ENCODE measurements at places on chromosomes 2 and 18.

GRCh38 chr18:52395146-52395852 is 55.3 kb downstream of the DCC start:
- DNase-seq, result no peak

- DNase-seq, result no peak
Observed at GRCh38 chr2:152245653-152246052, 70.1 kb upstream of the STAM2 start.

DNA sequence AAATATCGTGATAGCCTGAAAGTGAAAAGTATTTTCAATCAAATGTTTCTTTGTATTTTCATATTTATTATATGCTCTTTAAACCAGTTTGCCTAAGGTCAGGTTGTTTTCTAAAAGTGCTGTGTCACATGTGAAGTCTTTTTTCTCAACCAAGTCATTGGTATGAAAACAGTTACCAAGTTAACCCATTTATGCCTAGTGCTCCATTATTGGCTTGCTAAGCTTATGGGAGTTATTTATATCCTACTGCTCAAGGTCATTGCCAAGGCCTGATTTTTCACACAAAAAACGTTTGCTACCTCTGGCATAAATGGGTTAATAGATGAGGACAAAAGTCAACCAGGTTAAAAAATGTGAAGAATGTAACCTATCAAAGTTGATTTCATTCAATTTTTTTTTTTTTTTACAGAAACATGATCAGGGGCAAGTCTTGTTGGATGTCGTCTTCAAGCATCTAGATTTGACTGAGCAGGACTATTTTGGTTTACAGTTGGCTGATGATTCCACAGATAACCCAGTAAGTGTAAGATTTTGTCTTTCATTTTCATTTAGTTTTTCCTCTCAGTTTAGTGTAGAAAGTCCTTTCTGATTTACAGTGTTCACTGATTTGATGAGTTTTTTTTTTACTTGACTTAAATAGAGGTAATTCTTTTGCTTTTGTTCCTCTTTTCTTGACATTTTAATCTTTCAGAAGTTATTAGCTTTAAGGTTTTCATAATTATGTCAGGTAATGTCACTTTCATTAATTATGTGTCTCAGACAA is 102.6 kb downstream of the PTPN4 start:
- DNase-seq, result no peak

- no peak for DNase-seq
Observed at GRCh38 chr2:52253416-52253980, 1221.6 kb upstream of the NRXN1 start.

DNA sequence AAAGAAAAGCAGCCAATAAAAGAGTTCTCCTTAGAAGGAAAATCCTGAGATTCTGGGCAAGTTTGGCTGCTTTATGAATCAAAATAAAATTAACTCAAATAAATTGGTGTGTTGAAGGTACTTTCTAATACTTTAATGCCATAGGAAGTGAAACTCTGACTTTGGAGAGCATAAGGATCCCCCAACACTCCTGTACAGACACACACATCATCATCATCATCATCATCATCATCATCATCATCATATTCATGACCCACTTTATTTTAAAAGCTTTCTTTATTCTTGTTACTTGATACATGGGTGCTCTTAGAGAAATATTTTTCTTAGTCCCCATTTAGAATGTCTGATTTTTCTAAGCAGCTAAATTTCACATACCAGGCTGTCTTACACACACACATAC is 283.1 kb upstream of the CYRIA start:
- DNase-seq, result no peak

GRCh38 chr2:157377861-157378260 is 52.2 kb upstream of the ERMN start:
- DNase-seq, result no peak

- no peak for DNase-seq
Observed at GRCh38 chr18:12283256-12283655, 24.8 kb upstream of the TUBB6 start.

- no peak for DNase-seq
Observed at GRCh38 chr18:12844391-12844790, 39.6 kb downstream of the PTPN2 start.

GRCh38 chr18:4831791-4832375 is 365.2 kb downstream of the AKAIN1 start:
- DNase-seq, result no peak

Measured in stimulated activated CD4-positive, alpha-beta T cell treated with anti-CD3 and anti-CD28 coated beads, Interleukin-12 subunit alpha, Interleukin-12 subunit beta, amount 100 ng/mL, for 24 hours (primary cell).